Placental epithelial cell (primary cell): ENCODE measurements at places on chromosomes 1 and 21. TPM values are rescaled to one million over a fixed set of nuclear protein-coding genes. Genes with fewer than 3 reads are reported as not detected.

The APCS gene
- not detected in 2 replicates for total RNA-seq

The ST6GALNAC3 gene
- 38.1 and 42.8 TPM in 2 replicates for total RNA-seq

The KRTAP12-1 gene
- total RNA-seq, result not detected in 2 replicates

The LCE6A gene
- not detected in 2 replicates for total RNA-seq

The ZNF669 gene
- total RNA-seq, result 6.9 and 9.4 TPM in 2 replicates

The RASSF5 gene
- 1.6 and 2.3 TPM in 2 replicates for total RNA-seq

The MARCKSL1 gene
- 11.0 and 43.6 TPM in 2 replicates for total RNA-seq

The MYOG gene
- not detected in 2 replicates for total RNA-seq

The KIF2C gene
- total RNA-seq, result 4.3 and 11.2 TPM in 2 replicates
